ENCODE measurements at places on chromosomes 6 and 20.
A peak's percentile ranks its signal among the peaks of the same experiment; 100 is the strongest.

- peak; percentile 32 for DNase-seq
Observed at GRCh38 chr6:7909323-7910276, 988 bp downstream of the TXNDC5 start.

GRCh38 chr6:123434186-123434585, 202.6 kb downstream of the TRDN start:
- peak; percentile 5 for DNase-seq

DNA sequence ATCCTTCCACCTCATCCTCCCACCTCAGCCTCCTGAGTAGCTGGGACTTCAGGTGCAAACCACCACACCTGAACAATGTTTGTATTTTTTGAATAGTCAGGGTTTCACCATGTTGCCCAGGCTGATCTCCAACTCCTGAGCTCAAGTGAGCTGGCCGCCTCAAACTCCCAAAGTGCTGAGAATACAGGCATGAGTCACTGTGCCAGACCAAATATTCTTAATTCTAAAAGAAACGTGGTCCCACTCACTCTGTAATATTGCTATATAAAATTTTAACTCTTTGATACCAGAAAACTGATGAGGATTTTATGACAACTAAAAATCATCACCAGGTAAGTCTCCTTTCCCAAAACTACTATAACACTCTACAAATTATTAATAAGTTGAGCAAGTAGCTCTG, 716.8 kb upstream of the GJE1 start:
- DNase-seq = peak; percentile 49

DNA sequence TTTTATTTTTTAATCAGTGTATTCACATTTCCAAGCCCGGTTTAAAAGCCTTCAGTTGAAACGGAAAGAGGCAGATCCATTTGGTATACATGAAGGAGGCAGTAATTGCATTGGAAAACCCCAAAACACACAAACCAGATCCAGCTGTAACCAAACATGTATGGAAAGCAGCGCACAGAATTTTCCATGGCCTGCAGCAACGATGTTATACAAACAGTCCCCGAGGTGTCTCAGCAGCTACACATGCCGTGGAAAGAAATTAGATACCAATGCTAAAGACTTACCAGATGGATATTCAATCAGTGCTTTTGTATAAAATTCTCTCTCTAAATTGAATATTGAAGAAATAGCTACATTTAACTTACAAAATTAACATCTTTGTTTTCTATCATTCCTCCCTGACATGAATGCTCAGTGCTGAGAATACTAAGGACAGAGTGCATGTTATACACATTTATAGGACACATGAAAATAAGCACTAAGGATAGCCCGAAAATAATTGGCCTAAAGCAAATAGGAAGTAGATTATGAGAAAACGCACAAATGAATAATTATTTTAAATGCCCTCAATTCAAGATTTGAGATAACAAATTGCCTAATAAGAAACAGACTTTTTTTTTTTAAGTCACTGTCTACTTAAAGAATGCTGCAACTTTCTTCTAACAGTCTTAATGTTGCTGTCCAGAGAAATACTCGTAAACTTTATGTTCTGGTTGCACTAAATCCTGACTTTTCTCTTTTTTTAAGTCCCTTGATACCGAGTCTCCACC, 713.1 kb downstream of the HDGFL1 start:
- DNase-seq = no peak

GRCh38 chr6:16651871-16652270, 109.4 kb downstream of the ATXN1 start:
- no peak for DNase-seq

DNA sequence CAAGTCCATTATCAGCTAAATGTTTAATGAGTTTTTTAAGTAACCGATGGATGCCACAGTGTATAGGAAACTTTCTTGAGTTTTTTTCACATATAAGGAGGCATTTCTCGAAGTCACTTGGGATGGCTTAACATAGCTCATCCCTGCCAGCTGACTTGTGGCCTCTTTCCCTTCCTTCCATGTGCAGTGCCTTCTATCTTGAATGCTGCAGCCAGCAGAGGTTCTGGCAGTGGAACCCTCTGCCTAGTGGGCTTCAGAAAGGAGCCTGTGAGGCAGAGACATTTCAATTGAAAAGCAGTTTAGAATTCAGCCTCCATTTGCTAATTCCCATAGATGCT, 51.9 kb downstream of the AKAP12 start:
- DNase-seq = no peak

DNA sequence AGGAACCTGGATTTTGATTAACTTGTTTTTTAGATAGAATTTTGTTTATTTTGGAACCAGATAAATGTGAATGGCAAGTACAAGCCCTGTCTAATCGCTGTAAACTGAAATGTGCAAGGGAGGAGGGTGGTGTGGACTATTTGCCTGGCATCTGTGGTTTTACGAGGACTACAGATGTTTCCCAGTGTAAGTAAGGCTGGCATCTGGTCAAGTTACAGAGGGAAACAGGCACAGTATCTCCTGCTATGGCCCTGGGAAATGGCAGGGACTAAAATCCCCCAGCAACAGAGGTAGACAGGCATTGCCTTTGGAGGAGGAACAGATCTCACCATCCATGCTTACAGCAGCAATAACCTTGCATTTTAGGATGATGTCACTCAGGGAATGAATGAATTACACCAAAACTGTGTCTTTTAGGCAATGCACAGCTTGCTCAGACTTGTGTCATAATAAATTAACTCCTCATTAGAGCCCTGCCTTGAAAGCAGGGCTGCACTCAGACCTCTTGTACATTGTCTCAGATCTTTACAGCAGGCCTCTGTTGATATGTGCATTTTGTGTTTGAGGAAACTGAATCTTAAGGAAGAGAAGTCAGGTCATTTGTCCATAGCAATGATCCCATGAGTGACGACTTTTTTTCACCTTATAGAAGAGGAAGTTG, 96.2 kb downstream of the TCP11 start:
- peak; percentile 38 for DNase-seq
